Activated T-helper 1 cell treated with anti-CD3 and anti-CD28 coated beads, Interleukin-12 subunit alpha, Interleukin-12 subunit beta, Interleukin-2, Interleukin-4 antibody, amounts not matched to agents 30 ng/mL and 10 ng/mL and 1 ng/mL, durations not matched to agents 14 hours and 24 hours and 36 hours (primary cell): ENCODE measurements at places on chromosomes 12 and 14. TPM values are rescaled to one million over a fixed set of nuclear protein-coding genes. Genes with fewer than 3 reads are reported as not detected.

GRCh38 chr14:35963209-35963608 is 137.1 kb downstream of the BRMS1L start:
- H3K36me3 ChIP-seq = no peaks in the 10 kb centered on the region
- no peaks in the 10 kb centered on the region for H3K27me3 ChIP-seq
- H3K4me1 ChIP-seq = no peaks in the 10 kb centered on the region
- H3K27ac ChIP-seq = no peak overlapping the region
- no peak overlapping the region for H3K4me3 ChIP-seq

- H3K36me3 ChIP-seq = no peaks in the 10 kb centered on the region
- H3K4me3 ChIP-seq = no peak overlapping the region
- no peak overlapping the region for H3K27ac ChIP-seq
Observed at GRCh38 chr12:1830981-1831963, 10.9 kb downstream of the LRTM2 start.

DNA sequence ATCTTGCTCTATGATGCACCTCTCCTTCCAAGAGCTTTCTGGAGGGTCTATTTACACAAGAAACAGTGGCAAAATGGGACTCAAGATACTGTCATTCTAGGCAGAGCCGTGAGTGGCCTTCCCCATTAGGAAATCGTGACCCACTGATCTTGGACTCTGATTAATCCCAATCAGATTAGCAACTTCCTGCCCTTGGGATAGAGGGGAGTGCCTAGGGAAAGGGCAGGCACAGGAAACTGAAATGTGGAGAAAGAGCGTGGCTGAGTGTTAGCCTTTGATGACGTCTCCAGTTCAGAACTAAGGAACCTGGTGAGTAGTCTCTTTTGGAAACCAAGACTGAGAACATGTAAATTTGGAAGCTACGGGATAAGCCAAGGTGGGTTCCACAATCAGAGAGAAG is 76.1 kb downstream of the NUAK1 start:
- peaks cover 2% of the 10 kb centered on the region for H3K27me3 ChIP-seq
- H3K4me1 ChIP-seq = no peaks in the 10 kb centered on the region
- no peaks in the 10 kb centered on the region for H3K36me3 ChIP-seq
- DNase-seq = no peak

- no peaks in the 10 kb centered on the region for H3K36me3 ChIP-seq
- DNase-seq = no peak
- H3K4me1 ChIP-seq = no peaks in the 10 kb centered on the region
Observed at GRCh38 chr12:89988188-89988915, 279.7 kb upstream of the ATP2B1 start.

- H3K36me3 ChIP-seq = no peaks in the 10 kb centered on the region
- DNase-seq = no peak
- no peaks in the 10 kb centered on the region for H3K4me1 ChIP-seq
- H3K27ac ChIP-seq = no peak overlapping the region
- peaks cover 2% of the 10 kb centered on the region for H3K27me3 ChIP-seq
Observed at GRCh38 chr14:96247031-96247430, 9.0 kb upstream of the BDKRB1 start.

DNA sequence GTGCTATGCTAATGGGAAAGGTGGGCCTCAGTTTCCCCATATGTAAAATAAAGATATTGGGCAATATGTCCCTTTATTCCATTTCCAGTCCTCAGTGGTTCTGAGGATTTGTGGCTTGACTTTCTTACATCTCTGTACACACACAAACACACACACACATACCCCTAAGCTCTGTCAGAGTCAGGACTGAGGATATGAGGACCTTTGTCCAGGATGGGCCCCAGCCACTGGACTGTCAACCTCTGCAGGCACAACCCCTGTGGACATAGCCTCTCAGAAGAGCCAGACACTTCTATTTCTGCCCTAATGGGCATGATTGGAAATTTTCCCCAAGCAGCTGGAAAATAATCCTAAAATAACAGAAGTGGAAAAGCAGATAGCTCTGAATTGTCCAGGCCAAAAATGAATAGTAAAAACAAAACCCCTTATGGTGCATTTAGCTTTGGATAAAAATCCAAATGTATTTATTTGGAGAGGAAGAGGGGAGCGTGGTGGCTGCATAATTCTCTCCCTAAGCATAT is 50.2 kb downstream of the RIN3 start:
- peaks cover 25% of the 10 kb centered on the region for H3K36me3 ChIP-seq
- H3K27ac ChIP-seq = peak overlapping the region; percentile 10
- H3K4me1 ChIP-seq = peaks cover 74% of the 10 kb centered on the region
- H3K27me3 ChIP-seq = no peaks in the 10 kb centered on the region
- no peak for DNase-seq
- H3K4me3 ChIP-seq = no peak overlapping the region

- H3K27me3 ChIP-seq = no peaks in the 10 kb centered on the region
- DNase-seq = no peak
Observed at GRCh38 chr12:46472893-46473633, 100.5 kb upstream of the SLC38A2 start.

DNA sequence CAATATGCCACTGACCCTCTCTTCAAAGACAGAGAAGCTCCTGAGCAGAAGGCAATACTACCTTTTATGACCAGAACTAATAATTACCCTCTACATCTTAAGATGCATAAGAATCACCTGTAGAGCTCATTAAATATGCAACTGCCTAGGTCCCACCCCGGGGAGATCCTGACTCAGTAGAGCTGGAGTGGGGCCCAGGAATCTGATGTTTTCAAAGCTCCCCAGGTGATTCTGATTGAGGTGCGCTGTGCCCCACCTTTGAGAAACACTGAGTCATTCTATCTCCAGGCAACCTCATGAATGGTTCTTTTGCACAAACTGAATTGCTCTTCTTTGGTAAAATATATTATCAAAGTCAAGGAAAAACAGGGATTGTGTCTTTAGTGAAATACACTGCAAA is 149.3 kb upstream of the BMP4 start:
- no peaks in the 10 kb centered on the region for H3K36me3 ChIP-seq
- no peak overlapping the region for H3K4me3 ChIP-seq
- H3K27ac ChIP-seq = no peak overlapping the region
- DNase-seq = no peak

DNA sequence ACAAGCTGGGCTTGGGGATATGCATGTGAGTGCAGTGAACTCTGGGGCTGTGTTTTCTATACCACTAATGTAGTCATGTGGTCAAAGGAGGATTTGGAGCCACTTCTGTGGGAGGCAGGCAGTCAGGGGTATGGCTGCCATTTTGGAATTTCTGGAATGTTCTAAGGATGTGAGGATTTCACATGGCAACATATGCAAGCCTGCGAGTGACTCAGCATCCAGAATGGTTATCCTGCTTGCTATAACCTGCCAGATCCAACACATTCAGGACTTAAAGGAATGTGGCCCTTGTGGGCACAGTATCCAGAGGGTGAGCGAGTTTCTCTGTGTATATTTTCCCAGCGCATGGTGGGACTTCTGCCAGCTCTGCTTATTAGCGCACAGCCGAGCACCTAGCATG is 249.2 kb upstream of the PWP1 start:
- peaks cover 27% of the 10 kb centered on the region for H3K4me1 ChIP-seq
- H3K4me3 ChIP-seq = no peak overlapping the region
- DNase-seq = no peak

The MYO1H gene
- not detected in 2 replicates for total RNA-seq

The PTPRB gene
- not detected in 2 replicates for total RNA-seq

The ARG2 gene
- total RNA-seq = 5.2 and 7.1 TPM in 2 replicates

The NDUFB1 gene
- 73.3 and 83.5 TPM in 2 replicates for total RNA-seq

The HPD gene
- not detected in 2 replicates for total RNA-seq

The KLRC4 gene
- not detected in 2 replicates for total RNA-seq

The SMOC1 gene
- not detected in 2 replicates for total RNA-seq

The HCAR3 gene
- total RNA-seq = 0.62 and 0.66 TPM in 2 replicates

The SLC39A2 gene
- total RNA-seq = 0.24 and 0.36 TPM in 2 replicates

The OR9K2 gene
- not detected in 2 replicates for total RNA-seq

The FGF6 gene
- not detected in 2 replicates for total RNA-seq

The PTPRR gene
- not detected in 2 replicates for total RNA-seq

The FAM186B gene
- total RNA-seq = 0.29 and 0.62 TPM in 2 replicates

The MIP gene
- total RNA-seq = not detected in 2 replicates
